ENCODE measurements at places on chromosomes 13 and 19.
A peak's percentile ranks its signal among the peaks of the same experiment; 100 is the strongest.

DNA sequence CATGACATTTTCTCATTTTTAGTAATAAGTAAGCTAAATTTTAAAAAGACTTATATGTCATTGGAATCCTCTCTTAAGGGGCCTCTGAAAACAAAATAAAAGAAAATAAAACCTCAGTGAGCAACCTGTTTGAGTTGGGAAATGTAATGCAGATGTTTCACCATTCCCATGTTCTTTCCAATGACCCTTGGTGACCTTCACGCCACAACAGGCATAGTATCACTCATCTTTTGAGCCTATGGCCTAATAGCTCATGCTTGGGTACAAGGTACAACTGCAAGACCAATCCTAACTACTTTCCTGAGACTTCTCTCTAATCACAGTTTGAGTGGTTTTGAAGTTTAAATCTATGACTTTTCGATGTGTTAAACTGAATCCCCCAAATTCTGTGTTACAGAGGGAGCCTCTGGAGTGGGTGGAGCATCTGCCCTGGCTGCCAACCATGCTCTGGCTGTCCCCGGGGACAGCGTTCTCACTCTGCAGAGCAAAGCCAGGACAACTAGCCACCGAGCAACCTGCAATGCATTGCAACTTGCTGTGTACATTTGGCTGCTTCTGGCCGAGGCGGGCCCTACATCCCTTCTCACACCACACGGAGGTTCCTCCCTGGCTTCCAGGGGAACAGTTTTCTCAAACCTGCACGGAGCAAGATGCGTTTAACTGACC, 307.9 kb upstream of the MAB21L1 start:
- no peak for DNase-seq

- DNase-seq = no peak
Measured at GRCh38 chr13:111265701-111266035, 54.8 kb upstream of the TEX29 start.

DNA sequence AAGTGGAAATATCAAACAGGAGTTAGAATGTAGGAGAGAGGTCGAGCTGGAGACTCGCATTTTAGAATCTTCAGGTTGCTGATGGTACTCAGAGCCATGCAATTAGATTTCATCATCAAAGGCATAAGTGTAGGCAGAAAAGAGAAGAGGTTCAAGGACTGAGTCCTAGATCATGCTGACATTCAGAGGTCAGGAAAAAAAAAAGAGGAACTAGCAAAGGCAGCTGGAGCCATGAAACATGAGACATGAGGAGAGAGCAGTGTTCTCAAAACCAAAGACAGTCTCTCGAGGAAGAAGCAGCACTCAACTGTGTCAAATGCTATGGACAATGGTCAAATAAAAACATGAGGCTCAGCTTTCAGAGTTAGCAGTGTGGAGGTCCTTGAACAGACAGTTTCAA, 12.4 kb upstream of the TPP2 start:
- no peak for DNase-seq

- DNase-seq = no peak
Measured at GRCh38 chr19:34722353-34722752, 11.7 kb upstream of the ZNF181 start.

GRCh38 chr13:19860884-19861655, 2.4 kb downstream of the ZMYM5 start:
- DNase-seq = peak; percentile 23

DNA sequence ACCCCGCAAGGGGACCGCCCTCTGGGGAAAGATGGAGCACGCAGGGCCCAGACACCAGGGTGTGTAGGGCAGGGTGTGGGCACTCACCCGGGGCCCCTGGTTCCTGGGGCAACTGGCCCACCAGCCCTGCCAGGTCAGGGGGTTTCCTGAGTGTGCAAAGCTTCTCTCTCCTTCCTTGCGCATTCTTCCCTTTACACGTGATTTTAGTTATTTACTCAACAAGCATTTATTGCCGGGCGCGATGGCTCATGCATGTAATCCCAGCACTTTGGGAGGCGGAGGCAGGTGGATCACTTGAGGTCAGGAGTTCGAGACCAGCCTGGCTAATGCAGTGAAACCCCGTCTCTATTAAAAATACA, 20.4 kb downstream of the PRR36 start:
- DNase-seq = no peak

- peak; percentile 33 for DNase-seq
Measured at GRCh38 chr13:20174656-20175405, 14.0 kb upstream of the GJA3 start.

Measured in CD4-positive, alpha-beta T cell treated with Interleukin-21 for 1 hour (primary cell).